ENCODE measurements at places on chromosomes 5 and 9.

DNA sequence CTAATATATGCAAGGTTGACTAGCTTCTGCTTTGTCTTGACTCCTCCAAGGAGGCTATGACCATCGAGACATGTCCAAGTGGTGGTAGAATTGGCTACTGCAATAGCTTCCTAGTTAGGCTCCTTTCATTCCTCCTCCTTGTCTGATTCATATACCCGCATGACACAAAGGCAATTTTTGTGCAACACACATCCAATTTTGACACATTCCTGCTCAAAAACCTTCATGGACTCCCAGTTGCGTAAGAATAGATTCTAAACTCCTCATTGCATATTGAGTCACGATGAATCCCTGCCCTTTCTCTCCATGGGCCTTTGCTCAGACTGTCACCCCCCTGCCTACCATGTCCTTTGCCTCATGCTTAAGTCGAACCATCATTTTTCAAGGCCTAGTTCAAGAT, 344.5 kb downstream of the ACTL7B start:
- DNase-seq = no peak

GRCh38 chr9:136722969-136723356, 10.6 kb downstream of the DIPK1B start:
- no peak for DNase-seq

DNA sequence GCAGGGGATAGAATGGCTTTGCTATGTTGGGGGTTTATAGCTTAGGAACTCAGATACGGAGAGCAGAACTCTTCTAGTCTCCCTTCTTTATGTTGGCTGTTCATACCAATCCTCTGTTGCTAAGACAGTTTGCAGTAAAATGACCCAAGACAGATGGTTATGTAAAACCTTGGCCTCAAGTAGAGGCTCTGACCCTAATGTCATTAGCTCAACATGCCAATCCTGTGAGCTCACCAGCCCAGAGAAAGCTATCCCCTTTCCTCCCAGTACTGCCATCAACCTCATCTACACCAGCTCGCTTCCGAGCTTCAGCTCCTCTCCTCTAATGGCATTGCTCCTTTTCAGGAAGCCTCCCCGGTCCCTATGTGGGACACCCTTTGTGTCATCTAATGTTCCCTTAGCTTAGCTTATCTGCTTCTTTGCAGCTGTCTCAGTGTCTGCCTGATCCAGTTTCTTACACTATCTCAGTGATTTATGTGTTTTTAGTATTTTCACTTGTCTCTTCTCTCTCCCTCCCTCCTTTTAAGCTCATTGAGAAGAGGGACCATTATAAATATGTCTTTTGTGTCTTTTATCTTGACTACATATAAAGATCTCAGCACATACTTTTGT, 281.3 kb upstream of the CLINT1 start:
- DNase-seq = no peak

GRCh38 chr5:124824637-124825158, 78.3 kb upstream of the ZNF608 start:
- no peak for DNase-seq

- DNase-seq = no peak
These were observed 31.8 kb downstream of the TENT4A start for GRCh38 chr5:6744841-6745705.

DNA sequence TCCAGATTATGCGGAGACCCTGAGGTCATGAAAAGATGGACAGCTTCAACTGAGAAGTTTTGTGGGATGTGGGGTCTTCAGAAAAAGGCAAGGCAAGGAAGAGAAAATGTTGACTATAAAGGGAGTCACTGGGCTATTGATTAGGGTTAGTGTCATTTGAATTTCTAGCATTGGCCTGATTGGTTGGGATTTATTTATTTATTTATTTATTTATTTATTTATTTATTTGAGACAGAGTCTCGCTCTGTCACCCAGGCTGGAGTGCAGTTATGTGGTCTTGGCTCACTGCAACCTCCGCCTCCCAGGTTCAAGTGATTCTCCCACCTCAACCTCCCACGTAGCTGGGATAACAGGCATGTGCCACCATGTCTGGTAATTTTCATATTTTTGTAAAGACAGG, 279.7 kb downstream of the NTRK2 start:
- DNase-seq = no peak

DNA sequence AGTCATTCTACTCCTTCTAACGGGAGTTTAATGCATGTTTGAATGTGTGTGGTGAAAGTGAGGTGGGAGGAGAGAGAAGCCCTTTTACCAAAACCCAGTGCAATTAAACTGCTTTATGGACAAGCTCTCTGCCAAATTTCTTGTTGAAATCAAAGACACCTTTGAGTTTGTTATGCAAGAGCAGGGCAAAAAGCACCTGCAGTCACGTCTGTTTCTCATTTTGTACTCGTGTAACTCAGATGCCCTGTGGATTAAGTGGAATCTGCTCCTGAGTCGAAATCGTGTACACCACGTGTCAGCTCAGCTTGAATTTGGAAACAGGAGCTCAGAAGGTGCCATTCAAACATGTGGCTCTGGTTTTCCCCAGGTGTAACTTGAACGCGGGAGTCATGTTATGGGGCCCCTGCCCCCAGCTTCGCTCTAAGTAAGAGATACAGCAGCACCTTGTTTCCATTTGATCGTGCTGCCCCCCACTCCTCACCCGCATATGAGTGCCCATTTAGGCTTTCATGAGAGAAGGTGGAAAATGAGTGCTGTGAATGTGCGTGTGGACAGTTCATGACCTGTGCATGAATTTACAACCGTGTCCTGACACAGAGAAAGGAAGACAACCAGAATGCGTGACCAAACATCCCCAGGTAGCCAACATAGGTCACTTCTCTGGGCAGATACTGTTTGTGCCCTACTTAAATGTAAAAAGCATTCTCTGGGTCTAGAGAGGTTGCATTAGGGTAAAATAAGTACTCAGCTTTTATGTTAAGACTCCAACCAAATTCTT, 347.0 kb upstream of the SLC30A5 start:
- no peak for DNase-seq

DNA sequence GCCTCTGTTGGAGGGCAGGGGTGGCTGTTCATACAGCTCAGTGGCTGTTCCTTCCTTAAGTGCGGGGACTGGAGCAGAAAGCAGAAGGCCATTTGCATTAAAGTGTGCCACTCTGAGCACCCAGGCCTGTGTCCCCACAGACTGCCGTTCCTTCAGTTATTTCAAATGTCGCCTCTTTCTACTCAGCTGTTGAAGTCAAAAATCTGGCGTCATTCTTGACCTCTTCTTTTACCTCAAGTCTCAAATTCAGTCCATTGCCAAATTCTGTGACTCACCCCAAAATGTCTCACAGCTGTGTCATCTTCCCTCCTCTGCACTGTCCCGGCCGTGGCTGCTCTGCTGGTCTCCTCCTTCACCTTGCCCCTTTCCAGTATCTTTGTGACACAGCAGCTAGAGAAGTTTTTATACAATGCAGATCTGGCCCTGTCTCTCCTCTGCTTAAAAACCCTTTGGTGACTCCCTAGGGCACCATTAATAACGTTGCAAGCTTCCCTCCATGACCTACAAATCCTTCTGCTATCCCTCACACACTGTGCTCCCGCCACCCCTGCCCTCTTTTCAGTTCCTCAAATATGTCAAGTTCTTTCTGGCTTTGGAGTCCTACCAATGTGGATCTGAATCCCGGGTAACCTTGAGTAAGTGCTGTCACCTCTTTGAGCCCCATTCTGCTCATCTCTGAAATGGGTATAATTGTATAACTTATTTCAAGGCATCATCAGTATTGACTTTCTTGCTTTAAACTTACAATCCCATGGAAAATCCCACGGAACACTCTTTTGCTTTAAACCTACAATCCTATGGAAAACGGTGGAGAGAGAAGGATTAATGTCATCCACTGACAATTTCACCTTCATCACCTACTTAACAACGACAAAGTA, 98.3 kb upstream of the BOD1 start:
- DNase-seq = no peak

GRCh38 chr5:171162165-171162564, 146.9 kb upstream of the TLX3 start:
- no peak for DNase-seq

GRCh38 chr5:177067503-177067902, 19.2 kb upstream of the FGFR4 start:
- no peak for DNase-seq

DNA sequence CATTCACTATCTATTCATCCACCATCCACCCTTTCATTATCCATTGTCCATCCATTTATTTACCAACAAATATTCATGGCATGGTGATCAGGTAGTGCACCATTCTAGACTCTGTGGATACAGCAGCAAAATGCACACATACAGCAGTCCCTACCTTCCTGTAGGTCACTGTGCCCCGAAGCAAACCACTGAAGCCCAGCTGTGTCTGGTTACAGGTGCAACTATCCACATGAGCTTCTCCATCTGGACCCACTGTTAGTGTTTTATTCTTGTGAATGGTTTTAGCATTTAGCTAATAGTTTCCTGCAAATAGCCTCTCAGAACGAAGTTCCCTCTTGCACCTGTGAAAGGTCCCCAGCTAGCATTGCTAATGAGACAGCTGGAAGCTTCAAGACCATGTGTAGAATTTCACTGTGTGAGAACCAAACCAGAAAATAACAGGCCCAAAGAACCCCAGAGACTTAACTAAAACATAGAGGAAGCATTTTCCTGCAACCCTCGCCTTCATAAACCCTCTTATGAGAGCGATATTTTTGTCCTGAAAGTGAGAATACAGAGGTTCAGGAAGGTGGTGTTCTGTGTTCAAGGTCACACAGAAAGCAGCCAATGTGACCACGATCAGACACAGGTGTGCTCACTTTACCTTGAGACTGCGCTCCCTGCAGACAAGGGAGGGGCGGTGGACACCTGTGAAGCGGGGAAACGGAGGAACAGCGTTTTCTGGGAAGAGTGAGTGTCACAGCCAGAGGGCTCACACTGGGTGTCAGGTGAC, 18.5 kb downstream of the PAEP start:
- no peak for DNase-seq

DNA sequence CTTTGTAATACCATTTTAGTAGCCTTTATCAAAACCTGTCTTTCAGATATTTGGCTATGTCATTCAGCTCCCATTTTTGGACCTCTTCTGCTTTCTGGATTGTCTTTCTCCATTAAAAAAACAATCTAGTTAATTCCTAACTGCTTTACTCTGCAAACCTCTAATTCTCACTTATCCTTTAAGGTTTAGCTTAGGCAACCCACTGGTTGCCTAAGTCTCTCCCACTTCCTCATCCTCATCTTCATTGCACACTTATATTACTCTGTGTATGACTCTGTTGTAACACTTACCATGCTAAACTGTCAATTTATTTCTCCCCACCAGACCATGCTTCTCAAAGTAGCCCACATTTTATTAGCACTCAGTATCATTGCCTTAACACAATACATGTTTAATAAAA, 205.0 kb upstream of the DMRTA1 start:
- DNase-seq = no peak

- no peak for DNase-seq
These were observed 32.3 kb downstream of the CNTRL start for GRCh38 chr9:121107029-121107428.

- no peak for DNase-seq
These were observed 133.0 kb downstream of the DOCK2 start for GRCh38 chr5:169770109-169770508.

- no peak for DNase-seq
These were observed 38.4 kb downstream of the PRRC1 start for GRCh38 chr5:127555826-127556225.

GRCh38 chr5:41009232-41009631, 61.9 kb downstream of the MROH2B start:
- DNase-seq = no peak

- DNase-seq = no peak
These were observed 54.6 kb upstream of the CLINT1 start for GRCh38 chr5:157913575-157913974.

DNA sequence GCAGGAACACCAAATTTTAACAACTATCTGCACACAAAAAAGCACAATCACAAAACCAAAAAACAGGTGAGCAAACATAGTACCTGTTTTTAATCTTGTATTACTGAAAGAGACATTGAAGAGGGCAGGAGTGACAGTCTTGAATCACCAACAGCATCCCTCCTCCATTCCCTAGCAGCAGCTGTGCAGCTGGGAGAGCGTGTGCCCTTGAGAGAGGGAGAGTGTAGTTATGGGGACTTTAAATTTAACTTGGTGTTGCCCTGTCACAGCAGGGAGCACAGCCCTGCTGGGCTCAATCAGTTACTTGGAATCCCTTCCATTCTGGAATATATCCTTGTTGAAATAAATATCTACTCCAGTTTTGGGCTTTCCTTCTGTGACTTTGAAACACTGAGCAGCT, 1938.7 kb upstream of the NUDT12 start:
- no peak for DNase-seq

DNA sequence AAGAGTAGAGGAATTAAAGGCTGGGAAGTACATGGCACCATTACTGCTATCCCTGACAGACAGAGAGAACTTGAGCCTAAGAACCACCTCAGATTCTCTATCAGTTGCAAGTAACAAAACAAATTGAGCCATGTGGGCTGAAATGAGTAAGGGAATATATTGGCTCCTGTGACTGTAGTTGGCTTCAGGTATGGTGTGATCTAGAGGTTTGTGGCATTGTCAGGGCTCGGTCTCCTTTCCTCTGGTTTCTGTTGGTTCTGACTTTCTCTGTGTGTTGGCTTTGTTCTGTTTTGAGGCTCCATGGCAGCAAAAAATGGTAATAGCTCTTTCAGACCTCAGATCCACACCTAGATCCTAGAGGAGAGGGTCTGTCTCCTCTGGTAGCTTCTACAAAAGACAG, 5.7 kb downstream of the GALNT10 start:
- DNase-seq = no peak

- no peak for DNase-seq
These were observed 125.4 kb upstream of the ANKH start for GRCh38 chr5:14996997-14997396.

DNA sequence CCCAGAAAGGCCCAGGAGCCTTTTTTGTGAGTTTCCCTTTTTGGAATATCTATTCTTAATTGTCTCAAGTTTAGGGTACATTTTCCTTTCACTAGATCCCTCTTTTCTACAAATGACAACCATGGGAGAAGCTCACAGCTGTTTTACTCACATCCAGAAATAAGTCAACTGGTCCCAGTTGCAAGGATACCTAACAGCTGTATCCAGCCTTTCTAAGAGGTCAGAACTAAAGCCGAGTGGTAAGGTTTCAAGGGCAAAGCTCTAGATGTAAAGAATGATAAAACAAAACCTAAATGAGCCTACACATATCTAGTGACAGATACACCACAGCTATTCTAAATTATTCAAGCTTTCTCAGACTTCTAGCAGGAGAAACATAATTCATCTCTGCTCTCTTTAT, 4.4 kb downstream of the FGF10 start:
- DNase-seq = no peak

DNA sequence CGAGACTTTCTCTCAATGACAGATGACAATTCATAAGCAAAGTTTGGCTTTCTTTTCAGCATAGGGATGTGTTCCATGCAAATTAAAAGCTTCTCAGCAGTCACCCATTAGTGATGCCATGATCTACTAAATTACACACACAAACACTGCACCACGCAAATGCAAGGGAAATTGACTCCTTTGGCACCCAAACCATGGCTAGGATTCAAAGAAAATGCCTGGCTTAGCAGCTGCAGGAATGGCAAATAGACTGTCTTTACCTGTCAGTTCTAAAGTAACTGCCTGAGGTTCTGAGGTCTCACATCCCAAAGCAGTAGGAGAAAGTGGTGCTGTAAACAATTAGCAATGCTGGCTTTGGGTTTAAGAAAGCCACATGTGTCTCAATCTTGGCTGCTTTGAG, 108.6 kb upstream of the ATP10B start:
- no peak for DNase-seq

- DNase-seq = no peak
These were observed 19.9 kb upstream of the SLC6A3 start for GRCh38 chr5:1465117-1465516.
